Kidney tubule cell (primary cell): ENCODE measurements at places on chromosomes 1 and 21.

GRCh38 chr1:117060441-117061317 lies 553 bp downstream of the TTF2 start:
- peak; percentile 67 for DNase-seq

DNA sequence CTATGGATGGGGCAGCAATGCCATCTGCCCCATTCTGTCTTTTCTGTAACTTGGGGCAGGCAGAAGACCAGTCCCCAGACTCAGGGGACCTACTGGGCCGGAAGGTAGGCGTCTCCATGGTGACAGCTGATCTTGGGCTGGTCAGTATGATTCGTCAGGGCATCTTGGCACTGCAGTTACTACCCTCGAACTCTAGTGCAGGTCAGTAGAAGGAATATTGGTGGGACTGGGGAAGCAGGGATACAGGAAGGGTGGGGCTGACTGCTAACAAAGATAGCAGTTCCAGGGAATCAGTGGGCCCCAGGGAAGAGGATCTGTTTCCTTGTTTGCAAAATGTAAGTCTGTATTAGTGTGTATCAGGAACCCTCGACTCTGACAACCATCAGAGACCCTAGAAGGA lies 26.2 kb downstream of the SZT2 start:
- DNase-seq = no peak

- peak; percentile 13 for DNase-seq
These were observed 484.4 kb downstream of the PLA2G4A start for GRCh38 chr1:187313115-187313514.

GRCh38 chr1:2526824-2527555 lies 594 bp upstream of the PANK4 start:
- DNase-seq = peak; percentile 46

DNA sequence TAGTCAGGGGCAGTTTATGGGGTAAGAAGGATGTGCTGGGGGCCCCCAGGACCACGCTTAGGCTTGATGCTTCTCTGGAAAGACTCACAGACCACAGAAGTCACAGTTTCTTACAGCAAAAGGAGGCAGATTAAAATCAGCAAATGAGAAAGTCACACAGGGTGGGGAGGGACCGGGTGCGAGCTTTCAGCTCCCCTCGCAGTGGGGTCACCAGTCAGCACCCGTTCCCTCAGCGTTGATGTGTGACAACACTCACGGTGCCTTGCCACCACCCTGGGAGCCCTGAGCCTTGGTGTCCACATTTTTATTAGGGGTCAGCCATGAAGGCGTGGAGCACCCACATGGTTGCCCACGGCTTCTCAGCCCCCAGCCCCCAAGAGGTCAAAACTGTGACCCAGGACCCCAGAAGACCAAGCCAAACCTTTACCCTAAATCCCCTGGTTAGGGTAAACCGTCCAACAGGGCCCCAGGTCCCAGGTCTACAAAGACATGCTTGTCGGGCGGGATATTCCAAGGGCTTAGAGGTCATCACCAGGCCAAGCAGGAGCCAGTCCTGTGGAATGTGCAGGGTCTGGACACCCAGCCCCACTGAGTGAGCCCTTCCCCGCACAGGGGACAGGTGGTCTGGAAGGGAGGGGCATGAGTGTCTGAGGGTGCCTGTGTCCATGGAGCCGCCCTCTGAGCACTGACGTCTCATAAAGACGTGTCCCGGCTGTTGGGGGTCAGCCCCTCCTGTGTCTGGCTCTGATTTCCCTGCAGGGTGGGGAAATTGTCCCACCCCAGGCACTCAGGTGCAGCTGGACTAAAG lies 64.5 kb upstream of the ABCG1 start:
- no peak for DNase-seq

DNA sequence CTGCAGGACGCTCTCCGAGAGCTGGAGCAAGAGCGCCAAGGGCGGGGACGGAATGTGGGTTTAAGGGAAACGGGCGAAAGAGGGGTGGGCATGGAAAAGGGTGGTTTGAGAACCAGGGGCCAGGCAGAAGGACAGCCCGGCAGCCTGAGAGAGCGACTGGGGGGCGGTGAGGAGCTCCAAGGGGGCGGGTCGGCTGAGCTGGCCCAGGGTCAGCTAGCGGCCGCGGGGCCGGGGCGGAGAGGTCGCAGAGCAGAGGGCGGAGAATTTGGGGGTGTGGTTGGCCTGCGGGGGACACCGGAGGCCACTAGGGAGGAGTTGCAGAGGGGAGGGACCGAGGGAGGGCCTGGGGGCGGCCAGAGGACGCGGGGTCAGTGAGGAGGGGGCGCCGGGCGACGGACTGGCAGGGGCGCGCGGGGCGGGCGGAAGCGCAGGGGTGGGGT lies 54.7 kb downstream of the NDUFS5 start:
- DNase-seq = no peak

GRCh38 chr1:18253093-18253492 lies 145.5 kb downstream of the IGSF21 start:
- no peak for DNase-seq

DNA sequence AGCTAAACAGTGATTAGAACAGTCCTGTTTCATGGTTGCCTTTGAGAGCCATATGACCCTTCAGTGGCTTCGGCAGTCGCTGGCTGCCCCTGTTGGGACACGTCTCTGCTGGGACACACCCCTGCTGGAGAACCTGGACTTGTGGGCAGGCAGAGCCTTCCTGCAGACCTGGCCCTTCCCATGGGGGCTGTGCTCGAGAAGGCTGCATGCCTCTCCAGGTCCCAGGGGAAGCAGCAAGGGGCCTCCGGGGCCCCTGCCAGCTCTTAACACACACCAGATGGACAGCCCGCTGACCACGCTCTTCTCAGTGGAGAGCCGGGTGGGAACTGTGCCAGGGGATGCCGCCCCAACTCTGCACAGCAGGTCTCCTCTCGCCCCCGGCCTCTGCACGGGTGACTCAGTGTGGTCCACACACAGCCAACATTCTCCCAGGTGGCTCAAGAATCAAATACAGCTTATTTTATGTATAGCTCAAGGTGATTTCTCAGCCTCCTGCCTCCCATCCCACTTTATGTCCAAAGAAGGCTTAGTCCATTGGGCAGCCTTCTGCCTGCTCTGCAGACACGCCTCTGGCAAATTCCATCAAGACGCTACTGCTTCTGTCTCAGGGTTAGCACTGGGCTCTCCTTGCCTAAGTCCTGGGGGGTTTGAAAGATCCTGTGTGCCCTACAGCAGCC lies 450.8 kb downstream of the KIF26B start:
- DNase-seq = no peak

GRCh38 chr21:32544697-32545096 lies 40.6 kb downstream of the TCP10L start:
- no peak for DNase-seq

GRCh38 chr1:152035539-152036266 lies 1.1 kb downstream of the S100A11 start:
- peak; percentile 47 for DNase-seq

DNA sequence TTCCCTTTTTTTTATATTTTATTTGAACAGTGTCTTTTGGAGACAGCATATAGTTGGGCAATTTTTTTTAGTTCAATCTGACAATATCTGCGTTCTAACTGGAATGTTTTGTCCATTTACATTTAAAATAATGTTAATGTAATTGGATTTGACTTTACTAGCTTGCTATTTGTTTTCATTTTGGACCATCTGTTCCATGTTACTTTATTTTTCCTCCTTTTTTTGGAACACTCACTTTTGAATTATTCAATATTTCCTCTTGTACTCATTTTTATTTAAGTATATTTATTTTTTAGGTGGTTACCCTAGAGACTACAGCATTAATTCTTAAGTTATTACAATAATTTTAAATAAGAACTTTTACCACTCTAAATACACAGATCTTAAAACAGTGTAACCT lies 62.8 kb upstream of the C1orf87 start:
- no peak for DNase-seq

DNA sequence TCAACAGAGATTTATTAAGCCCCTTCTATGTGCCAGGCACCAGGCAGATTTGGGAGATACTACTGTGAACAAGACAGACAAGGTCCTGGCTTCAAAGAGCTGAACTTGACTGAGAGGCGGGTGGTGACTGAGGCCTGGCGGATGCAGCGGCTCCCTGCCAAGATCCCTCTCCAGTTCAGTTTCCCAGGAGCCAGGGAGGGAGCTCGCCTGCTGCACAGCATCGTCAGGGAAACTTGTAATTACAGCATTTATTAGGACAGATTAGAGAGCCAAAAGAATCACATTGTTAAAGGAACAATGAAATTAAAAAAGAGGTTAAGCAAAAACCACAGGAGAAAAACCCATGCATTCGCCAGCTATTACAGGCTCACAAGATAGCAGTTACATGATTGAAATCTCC lies 55.3 kb downstream of the ETS2 start:
- no peak for DNase-seq

DNA sequence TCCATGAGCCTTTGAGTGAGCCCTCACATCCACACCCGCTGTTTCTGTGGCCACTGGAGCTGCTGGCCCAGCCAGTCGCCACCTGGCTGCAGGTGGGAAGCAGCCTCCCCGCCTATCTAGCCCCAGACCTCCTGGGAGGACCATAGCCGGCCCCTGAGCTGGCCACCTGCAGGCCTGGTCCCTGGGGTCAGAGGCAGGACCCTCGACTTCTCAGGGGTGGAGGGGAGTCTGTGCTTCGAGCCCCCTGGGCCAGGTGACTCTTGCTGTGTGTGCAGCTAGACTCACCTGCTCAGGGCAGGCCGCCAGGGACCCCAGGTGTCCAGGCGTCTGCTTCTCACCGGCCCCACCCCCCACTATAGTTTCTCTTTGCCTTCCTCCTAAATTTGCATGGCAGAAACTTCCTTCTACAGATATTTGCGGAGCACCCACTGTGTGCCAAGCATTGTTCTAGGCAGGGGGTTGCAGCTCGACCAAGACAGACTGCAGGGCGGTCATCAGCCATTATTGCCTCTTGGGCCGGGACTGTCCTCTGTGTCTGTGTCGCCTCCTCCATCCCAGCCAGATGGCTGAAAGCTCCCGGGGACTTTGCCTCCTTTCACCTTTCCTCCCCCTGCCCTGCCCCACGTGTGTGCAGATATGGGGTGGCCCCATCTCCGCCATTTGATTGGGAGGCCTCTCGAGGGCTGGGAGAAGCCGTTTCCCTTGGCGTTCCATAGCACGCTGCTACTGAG lies 27.3 kb downstream of the SPSB1 start:
- no peak for DNase-seq

- DNase-seq = no peak
These were observed 220.7 kb downstream of the OMA1 start for GRCh38 chr1:58325866-58326265.

- DNase-seq = no peak
These were observed 168.7 kb downstream of the CAMTA1 start for GRCh38 chr1:6953907-6954364.

DNA sequence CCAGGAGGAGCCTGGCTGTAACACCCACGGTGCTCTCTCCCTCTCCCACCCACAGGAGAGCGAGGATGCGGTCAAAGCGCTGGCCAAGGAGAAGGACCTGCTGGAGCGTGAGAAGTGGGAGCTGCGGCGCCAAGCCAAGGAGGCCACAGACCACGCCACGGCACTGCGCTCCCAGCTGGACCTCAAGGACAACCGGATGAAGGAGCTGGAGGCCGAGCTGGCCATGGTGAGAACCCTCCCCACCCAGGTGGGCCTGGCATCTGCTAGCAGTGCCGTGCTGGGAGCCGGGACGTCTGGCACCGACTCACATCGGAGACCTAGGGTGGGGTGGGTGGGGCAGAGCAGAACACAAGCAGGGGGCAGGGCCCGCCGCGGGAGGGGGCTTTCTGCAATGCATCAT lies 109.6 kb upstream of the TMEM51 start:
- no peak for DNase-seq

GRCh38 chr1:56291374-56291919 lies 287.9 kb downstream of the PLPP3 start:
- no peak for DNase-seq

- DNase-seq = peak; percentile 91
These were observed 20.8 kb upstream of the LAPTM5 start for GRCh38 chr1:30778154-30778978.

- DNase-seq = peak; percentile 68
These were observed 1144.6 kb upstream of the ADGRL2 start for GRCh38 chr1:80656014-80656636.

- DNase-seq = no peak
These were observed 34.3 kb upstream of the CACYBP start for GRCh38 chr1:174965362-174966007.

- DNase-seq = no peak
These were observed 141.2 kb upstream of the ST6GALNAC5 start for GRCh38 chr1:76725864-76726619.

DNA sequence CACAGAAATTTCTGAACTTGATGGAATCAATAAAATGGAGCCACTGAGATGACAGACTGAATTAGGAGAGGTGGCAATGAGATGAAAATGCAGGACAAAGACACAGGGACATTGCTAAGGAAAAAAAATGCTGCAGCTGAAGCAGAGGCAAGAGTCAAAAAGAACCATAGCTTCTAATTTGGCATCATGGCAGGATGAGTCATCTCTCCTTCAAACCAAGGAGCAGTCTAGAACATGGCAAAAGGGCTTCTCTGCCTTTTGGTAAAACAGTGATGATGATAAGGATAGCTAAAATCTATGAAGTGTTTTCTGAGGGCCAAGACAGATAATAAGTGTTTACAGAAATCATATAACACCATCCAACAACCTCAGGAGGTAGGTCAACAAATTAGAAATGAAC lies 16.8 kb downstream of the SLC19A2 start:
- DNase-seq = no peak

DNA sequence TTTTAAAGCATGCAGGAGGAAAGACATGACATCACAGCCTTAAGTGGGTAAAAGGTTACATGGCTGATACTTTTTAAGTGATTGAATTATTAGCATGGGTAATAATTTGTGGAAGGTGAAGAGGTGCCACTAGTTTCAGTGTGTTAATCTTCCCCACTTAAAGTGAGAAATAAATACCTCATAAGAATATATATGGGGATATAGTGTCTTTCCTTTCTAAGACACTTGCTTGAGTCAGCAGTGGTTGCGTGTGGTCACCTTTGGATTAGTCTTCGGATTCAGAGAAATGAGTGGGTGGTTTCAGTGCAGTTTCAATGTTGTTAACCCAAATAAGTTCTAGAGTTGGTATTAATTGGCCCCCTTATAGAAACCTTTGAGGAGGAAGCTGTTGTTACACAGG lies 94.1 kb downstream of the ADGRL2 start:
- DNase-seq = peak; percentile 41

GRCh38 chr1:241330619-241331327 lies 26.2 kb downstream of the RGS7 start:
- no peak for DNase-seq

GRCh38 chr1:7869136-7869920 lies 16.5 kb upstream of the UTS2 start:
- DNase-seq = no peak

DNA sequence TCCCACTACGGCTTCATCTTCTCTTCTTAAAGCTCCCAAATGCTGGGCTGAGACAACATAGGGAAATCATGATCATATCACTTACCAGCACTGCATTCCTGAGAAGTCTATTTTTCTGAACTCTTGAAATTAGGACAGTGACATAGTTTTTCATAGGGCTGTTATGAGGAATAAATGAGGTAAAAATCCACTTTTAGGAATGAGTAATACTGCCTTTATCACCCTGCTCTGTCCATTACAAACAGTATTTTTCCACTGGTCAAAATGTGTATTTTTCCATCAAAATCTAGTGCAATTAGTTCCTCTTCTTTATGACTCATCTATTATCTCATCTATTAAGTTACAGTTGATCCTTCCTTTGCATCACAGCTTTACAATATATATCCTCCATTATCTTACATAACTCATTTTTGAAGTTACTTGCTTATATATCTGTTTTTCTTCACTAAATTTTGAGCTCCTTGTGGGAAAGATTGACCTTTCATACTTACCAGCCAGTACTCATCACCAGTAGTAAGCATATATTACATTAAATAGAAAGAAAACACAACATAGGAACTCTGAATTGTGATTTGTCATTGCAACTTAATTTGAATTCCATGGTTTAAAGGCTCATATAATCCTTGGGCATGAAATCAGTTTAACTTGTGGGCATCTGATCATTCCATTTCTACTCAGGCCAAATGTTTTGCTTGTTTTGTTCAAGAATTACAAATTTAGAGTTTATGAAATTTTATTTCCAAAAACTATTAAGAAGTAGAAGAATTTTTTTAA lies 37.1 kb downstream of the PRRX1 start:
- no peak for DNase-seq
